ENCODE measurements at places on chromosomes 1 and 21. TPM values are rescaled to one million over a fixed set of nuclear protein-coding genes. Genes with fewer than 3 reads are reported as not detected.

Gene SHISAL2A
- total RNA-seq, result 0.31 TPM

Gene LCE6A
- not detected for total RNA-seq

Gene KRTAP13-4
- not detected for total RNA-seq

DNA sequence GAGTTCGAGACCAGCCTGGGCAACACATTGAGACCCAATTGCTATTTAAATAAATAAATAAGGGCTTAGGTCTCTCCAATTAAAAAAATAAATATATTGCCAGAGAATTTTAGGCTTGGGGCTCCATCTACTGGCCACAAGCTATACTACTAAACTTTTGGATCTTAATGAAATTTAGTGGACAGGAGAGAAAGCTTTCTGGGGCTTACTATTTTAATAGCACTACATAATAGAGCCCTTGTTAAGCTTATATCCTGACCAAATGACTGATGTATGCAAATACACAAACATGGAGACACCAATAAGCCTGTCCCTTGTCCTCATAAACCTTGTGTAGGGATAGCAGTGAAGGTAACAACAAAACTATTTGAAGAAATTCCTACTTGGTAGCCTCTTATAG is 18.4 kb downstream of the CCT3 start:
- H3K36me3 ChIP-seq, result no peaks in the 10 kb centered on the region
- H3K27ac ChIP-seq, result no peak overlapping the region
- no peak for DNase-seq
- H3K27me3 ChIP-seq, result no peaks in the 10 kb centered on the region
- no peaks in the 10 kb centered on the region for H3K4me1 ChIP-seq
- no peak overlapping the region for H3K4me3 ChIP-seq

GRCh38 chr1:201145132-201145531 is 9.1 kb downstream of the TMEM9 start:
- no peak overlapping the region for H3K27ac ChIP-seq
- no peaks in the 10 kb centered on the region for H3K27me3 ChIP-seq
- DNase-seq, result no peak
- H3K36me3 ChIP-seq, result no peaks in the 10 kb centered on the region
- H3K4me1 ChIP-seq, result no peaks in the 10 kb centered on the region
- H3K4me3 ChIP-seq, result no peak overlapping the region

Gene BGLAP
- 1.4 TPM for total RNA-seq

Gene OR2G3
- not detected for total RNA-seq

DNA sequence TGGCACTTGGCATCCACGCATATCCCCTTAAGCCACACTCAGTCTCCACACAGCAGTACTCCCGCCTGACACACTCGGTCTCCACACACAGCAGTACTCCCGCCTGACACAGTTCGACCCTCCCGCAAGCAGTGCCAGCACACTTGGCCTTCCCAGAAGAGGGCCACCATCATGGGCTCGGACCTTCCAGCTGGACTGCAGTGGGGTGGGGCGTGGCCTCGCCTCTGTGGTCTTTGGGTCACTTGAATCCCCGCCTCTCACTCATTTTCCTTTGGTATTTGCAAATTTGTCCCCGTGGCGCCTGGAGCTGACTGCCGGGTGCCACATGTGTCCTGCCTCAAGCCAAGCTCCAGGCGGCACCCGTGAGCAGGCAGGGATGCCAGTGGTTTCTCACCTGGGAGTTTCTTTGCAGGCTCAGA is 63.7 kb downstream of the FAAP20 start:
- H3K4me3 ChIP-seq, result no peak overlapping the region
- H3K36me3 ChIP-seq, result no peaks in the 10 kb centered on the region
- DNase-seq, result no peak
- H3K27me3 ChIP-seq, result no peaks in the 10 kb centered on the region
- peaks cover 2% of the 10 kb centered on the region for H3K4me1 ChIP-seq

DNA sequence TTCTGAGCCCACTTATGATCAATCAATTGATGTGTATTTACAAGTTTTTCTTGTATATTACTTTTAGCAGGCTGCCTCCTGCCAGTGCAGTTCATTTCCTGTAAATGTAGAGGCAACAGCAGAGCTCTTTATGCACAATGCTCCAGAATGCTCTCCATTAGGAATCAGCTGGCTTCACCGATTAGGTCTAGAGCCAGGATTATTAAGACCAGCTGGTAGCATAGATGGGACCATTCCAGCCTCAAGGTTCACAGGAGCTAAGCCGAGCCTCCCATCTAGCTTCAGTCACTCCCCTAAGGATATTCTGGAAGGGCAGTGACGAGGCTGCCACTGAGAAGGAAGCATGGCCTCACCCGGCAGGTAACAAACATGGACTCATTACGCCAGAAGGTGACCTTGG is 36.8 kb downstream of the DHRS3 start:
- no peaks in the 10 kb centered on the region for H3K27me3 ChIP-seq
- no peaks in the 10 kb centered on the region for H3K36me3 ChIP-seq
- no peak overlapping the region for H3K4me3 ChIP-seq
- H3K27ac ChIP-seq, result no peak overlapping the region
- DNase-seq, result no peak

Gene MNDA
- 3.4 TPM for total RNA-seq

GRCh38 chr1:154553056-154554030 is 5.1 kb downstream of the UBE2Q1 start:
- H3K36me3 ChIP-seq, result peaks cover 3% of the 10 kb centered on the region
- no peak for DNase-seq
- no peak overlapping the region for H3K27ac ChIP-seq

DNA sequence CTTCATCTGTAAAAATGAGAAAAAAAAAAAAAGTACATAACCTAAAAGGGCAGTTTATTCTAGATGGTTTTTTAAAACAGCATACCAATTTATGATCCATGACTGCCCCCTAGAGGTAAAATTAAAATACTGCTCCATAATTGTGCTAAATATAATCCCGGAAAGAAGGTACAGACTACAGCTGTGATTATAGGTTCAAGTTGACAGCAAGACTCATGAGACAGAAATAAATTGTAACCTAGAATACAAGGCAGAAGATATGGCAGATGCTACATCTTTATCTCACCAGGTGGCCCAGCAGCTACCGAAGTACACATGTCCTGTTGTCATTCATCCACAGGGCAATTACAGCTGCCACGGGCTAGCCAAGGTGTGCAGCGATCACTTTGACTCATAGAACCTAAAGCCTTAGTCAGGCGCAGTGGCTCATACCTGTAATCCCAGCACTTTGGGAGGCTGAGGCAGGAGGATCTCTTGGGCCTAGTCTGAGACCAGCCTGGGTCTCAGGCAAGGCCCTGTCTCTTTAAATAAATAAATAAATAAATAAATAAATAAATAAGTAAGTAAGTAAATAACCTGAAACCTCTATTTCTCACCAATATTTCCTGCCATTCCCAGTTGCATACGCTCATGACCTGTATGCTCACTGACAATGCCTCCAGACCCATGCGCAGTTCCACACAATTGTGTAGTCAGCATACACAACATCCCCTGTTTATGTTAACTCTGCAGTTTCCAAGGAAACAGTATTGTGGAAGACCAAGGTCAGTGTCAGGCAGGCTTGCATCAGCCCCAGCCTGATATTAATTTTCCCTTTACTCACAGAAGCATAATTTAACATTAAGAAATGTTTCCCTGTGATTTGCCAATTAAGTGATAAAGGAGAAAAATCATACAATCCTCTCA is 18.3 kb upstream of the PPIE start:
- H3K27me3 ChIP-seq, result no peaks in the 10 kb centered on the region
- H3K4me3 ChIP-seq, result no peak overlapping the region
- H3K27ac ChIP-seq, result no peak overlapping the region
- H3K36me3 ChIP-seq, result no peaks in the 10 kb centered on the region

- H3K27ac ChIP-seq, result no peak overlapping the region
- DNase-seq, result no peak
- no peaks in the 10 kb centered on the region for H3K36me3 ChIP-seq
These were observed 38.2 kb downstream of the ZBTB40 start for GRCh38 chr1:22489823-22490222.

Gene CELA3A
- 25.4 TPM for total RNA-seq

Gene BNIPL
- total RNA-seq, result 0.60 TPM

- no peak overlapping the region for H3K4me3 ChIP-seq
- H3K27me3 ChIP-seq, result no peaks in the 10 kb centered on the region
- no peak overlapping the region for H3K27ac ChIP-seq
- H3K4me1 ChIP-seq, result peaks cover 2% of the 10 kb centered on the region
- DNase-seq, result no peak
These were observed 30.7 kb downstream of the PPP2R5A start for GRCh38 chr1:212315907-212316306.

Gene RBM8A
- total RNA-seq, result 113 TPM

Data from ovary (tissue), 10 donors.